Stimulated activated CD8-positive, alpha-beta memory T cell treated with anti-CD3 and anti-CD28 coated beads, Interleukin-4, amount 100 ng/mL, for 1 hour (primary cell): ENCODE measurements at places on chromosomes 3 and 15.

DNA sequence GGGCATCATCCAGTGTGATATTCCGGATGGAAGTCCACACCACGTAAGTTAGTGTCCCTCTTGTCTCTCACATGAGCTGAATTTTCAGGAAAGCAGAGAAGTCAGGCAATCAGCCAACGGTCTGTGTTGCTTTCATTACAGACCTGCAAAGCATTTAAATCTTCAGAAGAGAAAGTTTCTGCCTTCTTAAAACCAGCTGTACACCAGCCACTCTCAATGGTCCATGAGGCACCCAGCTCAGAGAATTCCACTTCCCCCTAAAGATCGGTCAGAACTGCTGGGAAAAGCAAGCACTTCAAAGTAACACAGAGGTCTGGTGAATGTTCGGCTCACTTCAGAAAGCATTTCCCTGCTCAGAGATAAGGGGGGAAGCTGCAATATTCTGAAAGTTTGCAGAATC, 903.7 kb downstream of the EPHA3 start:
- DNase-seq = no peak

GRCh38 chr15:48393645-48394506, 62.6 kb downstream of the DUT start:
- DNase-seq = no peak

- DNase-seq = no peak
Observed at GRCh38 chr3:98561727-98562521, 30.1 kb downstream of the GPR15 start.

DNA sequence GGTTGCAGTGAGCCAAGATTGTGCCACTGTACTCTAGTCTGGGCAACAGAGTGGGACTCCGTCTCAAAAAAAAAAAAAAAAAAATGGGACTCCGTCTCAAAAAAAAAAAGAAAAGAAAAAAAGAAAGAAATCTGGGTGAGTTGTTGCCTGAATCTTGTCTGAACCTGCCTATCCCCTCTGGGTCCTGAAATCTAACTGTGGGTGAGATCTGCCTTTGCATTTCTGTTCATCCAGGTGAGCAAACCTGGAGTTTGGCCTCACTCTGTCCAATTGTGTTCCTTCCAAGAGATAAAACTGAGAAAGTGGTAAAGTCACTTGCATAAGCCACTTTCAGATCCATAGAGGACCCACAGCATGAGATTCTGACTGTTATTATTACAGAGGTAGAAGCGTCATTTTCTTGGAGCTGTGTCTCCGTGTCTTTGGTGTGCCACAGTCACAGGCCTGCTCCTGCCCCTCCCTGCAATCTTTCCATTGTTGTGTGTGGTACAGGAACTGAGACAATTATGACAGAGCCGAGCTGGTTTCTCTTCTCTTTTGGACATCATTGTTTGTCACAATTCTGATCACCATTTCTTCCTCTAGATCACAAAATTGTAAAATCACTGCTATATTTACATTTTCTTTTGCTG, 235.9 kb downstream of the LPP start:
- no peak for DNase-seq

DNA sequence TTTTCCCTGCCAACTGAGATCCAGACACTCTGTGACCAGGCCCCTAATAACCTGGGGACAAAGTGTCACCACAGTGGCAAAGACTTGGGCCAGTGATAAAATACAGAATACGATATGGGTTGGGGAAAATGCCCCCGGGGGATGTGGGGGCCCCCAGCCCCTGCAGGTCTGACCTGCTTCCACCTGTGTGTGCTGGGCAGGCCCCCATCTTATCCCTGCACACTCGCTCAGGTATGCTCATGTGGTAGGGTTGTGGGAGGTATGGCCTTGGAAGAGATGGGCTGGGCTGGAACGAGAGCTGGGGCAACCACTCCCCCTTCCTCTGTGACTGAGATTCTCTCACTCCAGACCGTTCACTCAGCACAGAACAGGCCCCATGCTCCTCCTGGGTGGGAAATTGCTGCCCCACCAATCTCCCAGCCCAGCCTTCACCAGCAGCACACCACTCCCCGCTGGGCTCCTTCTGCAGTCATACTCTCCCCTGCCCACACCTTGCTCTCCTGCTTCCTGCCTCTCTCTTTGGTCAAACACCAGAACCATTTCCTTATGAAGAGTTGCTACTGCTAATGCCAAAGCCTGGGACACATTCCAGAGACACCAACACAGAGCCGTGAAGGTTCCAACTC, 9.6 kb upstream of the CPEB1 start:
- DNase-seq = no peak

GRCh38 chr15:79769933-79770759, 126.7 kb downstream of the MTHFS start:
- DNase-seq = no peak

GRCh38 chr3:38649500-38650247, at the start of gene SCN5A:
Gene SCN5A, minus strand, starts transcription at chr3:38649687. Its CDS starts 16,380 bp downstream, at chr3:38633307.
- DNase-seq = peak; percentile 11

GRCh38 chr15:31135523-31135922, 34.0 kb upstream of the TRPM1 start:
- no peak for DNase-seq

DNA sequence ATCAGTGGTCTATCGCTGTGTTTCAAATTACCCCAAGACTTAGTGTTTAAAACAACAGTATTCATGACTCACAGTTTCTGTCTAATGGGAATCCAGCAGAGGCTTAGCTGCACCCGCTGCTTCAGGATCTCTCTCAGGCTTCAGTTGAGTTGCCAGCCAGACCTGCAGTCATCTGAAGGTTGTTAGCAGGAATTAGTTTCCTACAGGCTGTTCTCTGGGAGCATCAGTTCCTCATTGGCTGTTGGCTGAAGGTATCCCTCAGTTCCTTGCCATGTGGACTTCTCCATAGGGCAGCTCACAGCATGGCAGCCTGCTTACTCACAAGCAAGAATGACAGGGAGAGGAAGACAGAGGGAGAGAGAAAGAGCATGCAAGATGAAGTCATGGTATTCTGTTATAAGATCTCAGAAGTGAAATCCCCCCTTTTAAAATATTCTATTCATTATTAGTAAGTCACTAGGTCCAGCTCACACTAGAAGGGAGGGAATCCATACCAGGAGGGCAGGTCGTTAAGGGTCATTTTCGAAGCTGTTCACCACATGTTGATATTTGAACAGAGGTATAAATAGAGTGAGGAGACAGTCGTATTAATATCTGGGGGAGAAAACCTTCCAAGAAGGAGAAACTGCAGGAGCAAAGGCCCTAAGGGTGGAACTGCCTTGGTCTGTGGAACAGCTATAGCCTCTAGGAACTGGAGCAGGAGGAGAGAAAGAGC, 473.9 kb upstream of the PPP2R3A start:
- no peak for DNase-seq

- DNase-seq = no peak
Observed at GRCh38 chr3:196989721-196990262, 21.2 kb upstream of the PIGZ start.

GRCh38 chr3:15470261-15470660, 42.9 kb downstream of the EAF1 start:
- no peak for DNase-seq

DNA sequence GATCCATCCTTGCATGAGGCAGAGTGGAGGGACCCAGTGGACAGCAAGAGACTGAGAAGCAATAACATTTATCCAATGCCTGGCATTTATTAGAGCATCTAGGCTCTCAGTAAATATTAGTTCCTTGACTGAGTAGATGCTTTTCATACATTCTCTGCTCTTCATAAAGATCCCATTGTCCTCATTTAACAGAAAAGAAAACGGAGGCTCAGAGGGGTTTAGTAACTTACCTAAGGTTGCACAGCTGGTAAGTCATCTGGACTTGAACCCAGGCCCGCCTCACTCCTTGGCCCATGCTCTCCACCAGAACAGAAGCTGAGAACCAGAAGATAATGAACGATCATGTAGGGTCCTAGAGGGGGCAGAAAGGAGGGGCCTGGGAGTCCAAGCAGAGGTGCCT, 52.2 kb upstream of the SEC22A start:
- DNase-seq = no peak

DNA sequence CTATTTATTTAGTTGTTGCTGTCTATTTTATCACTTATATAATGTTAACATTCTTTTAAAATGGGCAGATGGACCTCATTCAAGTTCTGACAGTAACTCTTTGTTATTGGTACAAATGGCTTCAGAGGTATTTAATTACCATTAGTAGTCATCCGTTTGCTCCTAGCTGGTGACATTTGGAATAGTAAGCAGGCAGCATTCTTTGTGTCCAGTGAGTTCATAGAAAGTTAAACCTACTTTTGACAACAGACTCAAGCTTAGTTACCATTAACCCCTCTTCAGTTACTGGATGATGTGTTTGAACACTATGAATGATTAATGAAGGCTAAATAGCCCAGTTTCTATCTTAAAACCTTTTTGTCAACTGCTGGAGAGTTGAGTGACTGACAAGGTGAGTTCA, 500.7 kb upstream of the ATP11B start:
- DNase-seq = no peak

DNA sequence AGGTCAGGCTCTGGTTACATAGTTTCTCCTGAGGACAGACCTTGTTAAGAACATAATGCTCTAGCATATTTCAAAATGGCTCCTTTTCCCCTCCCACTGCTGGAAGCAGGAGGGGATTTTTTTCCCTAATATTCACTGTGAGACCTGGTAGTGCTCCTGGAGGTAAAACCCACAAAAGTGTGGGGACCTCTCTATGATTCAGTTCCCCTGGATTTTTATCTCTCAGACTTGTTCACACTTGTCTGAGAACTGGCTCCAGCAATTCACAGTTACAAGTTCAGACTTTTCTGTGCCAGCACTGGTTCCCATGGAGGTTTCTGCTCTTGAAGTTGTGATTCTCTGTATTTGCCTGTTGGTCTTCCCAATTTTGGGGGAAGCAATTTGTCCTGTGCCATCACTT, 36.3 kb upstream of the PCOLCE2 start:
- DNase-seq = no peak

- no peak for DNase-seq
Observed at GRCh38 chr3:10780243-10780642, 35.8 kb upstream of the SLC6A11 start.

DNA sequence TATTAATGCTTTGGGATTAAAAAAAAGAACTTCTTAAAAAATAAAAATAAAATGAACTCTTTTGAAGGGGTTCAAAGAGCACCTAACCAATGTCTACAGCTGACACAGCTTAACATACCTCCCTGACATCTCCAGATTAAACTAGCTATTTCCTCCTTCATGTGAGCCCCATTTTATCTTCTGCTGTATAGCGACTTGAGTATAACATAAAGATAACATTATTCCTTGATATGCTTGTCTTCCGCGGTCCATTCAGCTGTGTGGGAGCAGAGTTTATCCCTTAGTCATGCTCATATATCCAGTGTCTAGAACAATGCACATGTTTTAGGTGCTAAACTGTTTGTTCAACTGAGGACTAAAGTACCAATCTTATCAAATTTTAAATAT, 7.8 kb upstream of the CHRM5 start:
- no peak for DNase-seq

DNA sequence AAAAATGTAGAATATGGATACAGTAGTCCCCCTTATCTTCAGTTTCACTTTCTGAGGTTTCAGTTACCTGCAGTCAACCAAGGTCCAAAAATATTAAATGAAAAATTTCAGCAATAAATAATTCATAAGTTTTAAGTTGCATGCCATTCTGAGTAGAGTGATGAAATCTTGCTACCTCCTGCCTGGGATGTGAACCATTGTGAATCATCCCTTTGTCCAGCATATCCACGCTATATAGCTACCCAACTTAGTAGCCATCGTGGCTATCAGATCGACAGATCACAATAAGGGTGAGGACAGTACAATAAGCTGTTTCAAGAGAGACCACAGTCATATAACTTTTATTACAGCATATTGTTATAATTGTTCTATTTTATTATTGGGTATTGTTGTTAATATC, 1.2 kb upstream of the LARS2 start:
- no peak for DNase-seq

GRCh38 chr15:49288391-49288790, 118.3 kb downstream of the GALK2 start:
- DNase-seq = no peak

DNA sequence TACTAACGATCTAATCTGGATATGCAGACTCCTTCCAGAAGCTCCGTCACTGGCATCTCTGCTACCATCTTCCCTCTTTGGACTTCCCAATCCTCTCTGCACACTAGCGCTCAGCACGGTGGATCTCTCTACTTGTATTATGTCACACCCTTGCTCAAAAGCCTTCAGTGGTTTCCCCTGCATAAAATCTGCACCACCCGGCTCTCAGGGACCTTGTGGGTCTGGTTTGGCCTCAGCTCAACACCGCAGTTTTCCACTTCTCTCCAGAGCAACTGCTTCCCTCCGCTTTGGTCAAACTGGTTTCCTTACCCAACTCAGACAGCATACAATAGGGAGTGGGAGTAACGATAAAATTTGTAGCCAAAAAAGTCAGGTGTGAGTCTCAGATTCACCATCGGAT, 30.7 kb upstream of the HES1 start:
- no peak for DNase-seq

- DNase-seq = no peak
Observed at GRCh38 chr3:192422321-192422996, 304.9 kb downstream of the FGF12 start.

DNA sequence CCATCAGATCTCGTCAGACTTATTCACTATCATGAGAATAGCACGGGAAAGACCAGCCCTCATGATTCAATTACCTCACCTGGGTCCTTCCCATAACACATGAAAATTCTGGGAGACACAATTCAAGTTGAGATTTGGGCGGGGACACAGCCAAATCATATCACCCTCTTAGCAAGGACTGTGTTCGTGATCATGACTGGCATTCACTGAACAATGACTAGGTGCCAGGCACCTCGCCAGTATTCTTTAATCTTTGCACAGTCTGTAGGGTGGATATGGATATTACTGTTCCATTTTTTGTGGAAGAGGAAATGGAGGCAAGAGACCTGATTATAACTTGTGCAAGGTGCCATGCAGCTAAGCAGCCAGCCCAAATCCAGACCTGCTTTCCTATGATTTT, 77.5 kb downstream of the IGF1R start:
- no peak for DNase-seq

GRCh38 chr15:30929982-30930381, 26.3 kb downstream of the FAN1 start:
- DNase-seq = no peak

DNA sequence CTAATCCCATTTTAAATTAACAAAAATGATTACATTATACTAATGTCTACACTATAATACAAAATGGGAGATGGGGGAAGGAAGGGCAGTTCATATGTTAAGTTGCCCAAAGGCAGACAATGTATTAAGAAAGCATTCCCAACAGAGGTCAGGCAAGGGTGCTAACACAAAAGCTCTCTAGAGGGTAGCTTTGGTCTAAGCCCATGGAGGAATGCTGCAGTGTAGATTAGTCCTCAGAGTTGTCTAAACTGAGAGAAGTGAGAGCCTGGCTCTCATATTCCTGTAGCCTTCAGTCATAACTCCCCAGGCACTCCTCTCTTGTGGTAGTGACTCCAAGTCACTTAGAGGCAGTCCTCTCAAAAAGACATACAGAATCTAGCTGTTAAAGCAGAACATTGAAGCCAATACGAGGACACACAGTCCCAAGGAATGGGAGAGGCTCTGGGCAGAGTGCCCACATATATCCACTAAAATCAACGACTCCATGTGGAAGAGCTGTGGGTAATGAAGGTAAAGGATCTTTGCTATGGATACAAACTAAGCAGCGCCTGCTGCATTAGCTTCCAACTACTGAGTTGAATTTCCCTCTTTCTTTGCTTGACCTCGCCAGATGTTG, 14.5 kb downstream of the NEK10 start:
- DNase-seq = no peak

GRCh38 chr3:196073255-196073753, 8.6 kb downstream of the TFRC start:
- no peak for DNase-seq

- DNase-seq = no peak
Observed at GRCh38 chr15:58249646-58250312, 111.6 kb downstream of the AQP9 start.

GRCh38 chr3:89042236-89042835, 65.1 kb upstream of the EPHA3 start:
- DNase-seq = no peak
